H9 (cell line): ENCODE measurements at places on chromosomes 7 and 10. TPM values are rescaled to one million over a fixed set of nuclear protein-coding genes. Genes with fewer than 3 reads are reported as not detected.

DNA sequence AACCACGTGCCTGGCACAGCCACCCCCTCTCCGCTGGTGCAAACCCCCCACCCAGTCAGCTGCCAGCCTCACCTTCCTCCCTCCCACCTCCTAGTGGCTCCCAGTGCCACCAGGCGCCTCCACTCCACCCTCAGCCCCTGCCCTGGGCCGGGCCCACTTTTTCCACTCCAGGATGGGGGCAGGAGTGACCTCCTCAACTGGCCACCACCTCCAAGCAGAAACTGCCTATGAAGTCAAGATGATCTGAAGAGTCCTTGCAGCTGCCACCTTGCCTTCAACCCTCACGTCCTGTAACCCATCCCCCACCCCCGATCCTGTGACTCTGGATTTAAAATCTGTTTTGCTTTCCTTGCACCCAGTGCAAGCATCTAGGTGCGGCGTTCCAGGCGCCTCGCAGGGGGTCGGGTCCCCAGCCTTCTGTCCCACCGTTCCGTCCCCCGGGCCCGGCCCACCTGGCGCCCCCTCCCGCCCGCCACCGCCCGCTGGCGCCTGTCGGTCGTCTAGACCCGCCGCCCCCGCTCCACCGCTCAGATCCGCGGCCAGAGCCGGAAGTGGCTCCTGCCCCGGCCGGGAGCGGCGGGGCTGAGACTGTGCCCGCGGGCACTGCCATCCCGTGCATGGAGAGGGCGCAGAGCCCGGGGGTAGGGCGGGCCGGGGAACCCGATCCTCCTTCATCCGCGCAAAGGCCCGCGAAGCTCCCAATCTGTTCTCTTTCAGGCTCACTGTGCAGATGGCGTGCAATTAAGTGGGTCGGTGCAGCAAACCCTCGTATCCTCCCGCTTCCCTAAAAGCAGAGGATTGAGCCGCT is 51.2 kb upstream of the GTF2I start:
- peak overlapping the region; percentile 43 for H3K4me3 ChIP-seq
- H3K27ac ChIP-seq = no peak overlapping the region
- H3K36me3 ChIP-seq = peaks cover 2% of the 10 kb centered on the region; the same call in 1 of the 3 replicates
- no peaks in the 10 kb centered on the region for H3K27me3 ChIP-seq
- H3K4me1 ChIP-seq = no peaks in the 10 kb centered on the region; the same call in 1 of the 2 replicates
- DNase-seq = peak; percentile 58

- H3K27me3 ChIP-seq = no peaks in the 10 kb centered on the region
- H3K27ac ChIP-seq = no peak overlapping the region
- H3K4me3 ChIP-seq = no peak overlapping the region
- no peaks in the 10 kb centered on the region for H3K4me1 ChIP-seq
- DNase-seq = no peak
These were observed 67.8 kb upstream of the ATP6V0A4 start for GRCh38 chr7:138865843-138866242.

SLC26A3 gene
- not detected in 2 replicates for total RNA-seq

GRCh38 chr7:26278770-26279169 is 12.9 kb upstream of the SNX10 start:
- no peaks in the 10 kb centered on the region for H3K36me3 ChIP-seq
- no peaks in the 10 kb centered on the region for H3K4me1 ChIP-seq
- H3K27me3 ChIP-seq = no peaks in the 10 kb centered on the region
- no peak overlapping the region for H3K27ac ChIP-seq
- no peak for DNase-seq

NDUFB2 gene
- total RNA-seq = 177 and 185 TPM in 2 replicates

- H3K4me3 ChIP-seq = no peak overlapping the region
- H3K27me3 ChIP-seq = no peaks in the 10 kb centered on the region
- DNase-seq = no peak
- H3K27ac ChIP-seq = no peak overlapping the region
These were observed 46.0 kb upstream of the CDK13 start for GRCh38 chr7:39904077-39904486.

RPEL1 gene
- total RNA-seq = 0.13 TPM in 1 of 2 replicates, not detected in the other

DNA sequence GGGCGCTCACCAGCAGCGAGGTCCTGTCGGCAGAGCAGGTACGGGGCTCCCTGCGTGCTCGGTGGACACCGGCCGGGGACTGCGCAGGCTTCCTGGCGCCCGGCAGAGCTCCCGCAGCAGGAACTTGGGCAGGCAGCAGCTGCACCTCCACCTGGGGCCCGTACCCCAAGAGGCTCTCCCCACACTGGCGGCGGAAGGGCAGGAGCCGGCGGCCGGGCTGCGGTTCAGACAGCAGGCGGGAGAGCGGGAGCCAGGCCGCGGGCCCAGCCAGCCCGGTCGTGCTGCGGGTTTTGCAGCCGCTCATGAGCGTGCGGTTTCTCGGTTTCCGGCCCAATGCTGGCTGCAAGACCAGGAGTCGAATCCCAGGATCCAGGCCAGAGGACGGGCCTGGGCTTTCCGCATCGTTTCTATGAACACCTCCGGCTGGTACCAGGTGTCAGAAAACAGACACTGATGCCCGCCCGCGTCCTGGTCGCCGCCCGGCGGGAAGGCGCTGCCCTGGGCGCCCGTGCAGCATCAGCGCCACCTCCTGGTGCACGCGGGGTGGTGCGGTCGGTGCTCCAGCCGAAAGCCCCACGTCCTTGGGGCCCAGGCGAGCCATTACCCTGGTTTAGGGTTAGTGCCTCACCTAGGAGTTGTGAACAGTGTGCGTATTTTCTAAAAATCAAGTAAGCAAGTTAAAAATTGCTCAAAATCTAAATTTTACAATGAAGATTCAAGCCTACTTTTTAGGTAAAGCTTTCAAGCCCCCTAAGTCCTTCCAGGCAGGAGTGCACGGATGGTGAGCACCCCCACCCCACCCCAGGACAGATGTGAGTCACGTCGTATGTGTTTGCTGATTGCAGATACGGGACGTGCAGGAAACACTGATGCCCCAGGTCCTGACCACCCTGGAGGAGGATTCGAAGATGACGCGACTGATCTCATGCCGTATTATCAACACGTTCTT is 47.4 kb upstream of the PRKAR1B start:
- no peaks in the 10 kb centered on the region for H3K27me3 ChIP-seq
- peaks cover 17% of the 10 kb centered on the region for H3K36me3 ChIP-seq
- peak; percentile 81 for DNase-seq
- H3K4me1 ChIP-seq = no peaks in the 10 kb centered on the region
- no peak overlapping the region for H3K4me3 ChIP-seq
- no peak overlapping the region for H3K27ac ChIP-seq

GRCh38 chr7:2202901-2203765 is 29.6 kb downstream of the MAD1L1 start:
- H3K27ac ChIP-seq = no peak overlapping the region
- DNase-seq = no peak
- no peaks in the 10 kb centered on the region for H3K4me1 ChIP-seq
- H3K36me3 ChIP-seq = peaks cover 38% of the 10 kb centered on the region

STEAP2 gene
- total RNA-seq = 6.6 and 6.7 TPM in 2 replicates

CHST12 gene
- 18.4 and 19.3 TPM in 2 replicates for total RNA-seq

IRF5 gene
- 0.70 and 0.74 TPM in 2 replicates for total RNA-seq

GRCh38 chr10:36114141-36114540 is 472.0 kb upstream of the FZD8 start:
- no peak overlapping the region for H3K4me3 ChIP-seq
- no peaks in the 10 kb centered on the region for H3K4me1 ChIP-seq
- no peak for DNase-seq
- H3K36me3 ChIP-seq = no peaks in the 10 kb centered on the region
- H3K27ac ChIP-seq = no peak overlapping the region

FBXL13 gene
- total RNA-seq = 3.8 and 4.4 TPM in 2 replicates

- no peak overlapping the region for H3K4me3 ChIP-seq
- H3K27ac ChIP-seq = no peak overlapping the region
- no peaks in the 10 kb centered on the region for H3K4me1 ChIP-seq
- no peaks in the 10 kb centered on the region for H3K36me3 ChIP-seq
- H3K27me3 ChIP-seq = no peaks in the 10 kb centered on the region
These were observed 31.2 kb downstream of the OSBPL3 start for GRCh38 chr7:24948739-24949138.

GRCh38 chr7:137996871-137997270 is 5.0 kb downstream of the CREB3L2 start:
- DNase-seq = no peak
- H3K27ac ChIP-seq = no peak overlapping the region
- no peak overlapping the region for H3K4me3 ChIP-seq

DNA sequence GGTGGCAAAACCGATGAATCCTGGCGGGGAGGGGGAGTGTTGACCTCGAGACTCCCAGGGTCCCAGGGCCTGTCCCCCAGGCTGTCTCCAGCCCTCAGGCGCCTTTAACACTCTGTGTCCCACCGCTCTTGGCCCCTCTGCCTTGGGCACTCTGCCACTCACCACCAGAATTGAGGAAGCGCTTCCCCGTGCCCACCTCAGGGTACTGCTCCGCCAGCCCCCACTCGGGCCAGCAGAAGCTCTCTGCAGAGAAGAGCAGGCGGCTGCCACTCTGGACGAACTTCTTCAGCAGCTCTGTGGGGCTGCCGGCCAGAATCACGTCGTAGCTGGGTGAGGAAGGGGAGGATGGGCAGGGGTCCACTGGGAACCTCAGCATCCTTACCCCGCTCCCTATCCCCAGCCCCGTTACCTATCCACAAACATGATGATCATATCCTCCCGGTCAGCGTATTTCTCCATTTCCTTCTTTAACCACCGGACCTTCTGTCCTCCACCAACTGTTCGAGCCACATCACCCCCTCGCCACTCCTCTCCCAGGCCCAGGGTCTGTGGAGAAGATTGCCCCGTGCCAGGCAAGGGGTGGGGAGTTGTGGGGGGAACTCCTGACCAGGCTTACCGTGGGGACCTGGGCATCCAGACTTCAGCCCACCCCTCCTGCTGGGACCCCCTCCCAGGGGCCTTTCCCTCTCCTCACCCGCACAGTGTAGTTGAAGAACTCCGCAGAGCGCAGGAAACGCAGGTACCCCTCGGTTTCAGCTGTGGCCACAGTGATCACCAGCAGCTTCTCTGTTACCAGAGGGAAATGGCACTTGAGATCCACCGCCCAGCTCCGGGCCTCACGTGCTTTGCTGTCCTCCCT is 1.2 kb downstream of the PLOD3 start:
- no peak for DNase-seq
- no peak overlapping the region for H3K27ac ChIP-seq
- H3K4me3 ChIP-seq = peak overlapping the region; percentile 99
- 0 out of 2 replicates have a peak, but pooled peaks cover 3% of the 10 kb centered on the region for H3K4me1 ChIP-seq

GRCh38 chr10:129394518-129395328 is 72.3 kb upstream of the MGMT start:
- peak overlapping the region; percentile 62; the same call in 2 of the 3 replicates for H3K4me3 ChIP-seq
- no peaks in the 10 kb centered on the region for H3K36me3 ChIP-seq
- no peaks in the 10 kb centered on the region for H3K27me3 ChIP-seq
- H3K27ac ChIP-seq = no peak overlapping the region

GRCh38 chr10:88989824-88990383 is 694 bp upstream of the FAS start:
- no peak overlapping the region for H3K27ac ChIP-seq
- no peaks in the 10 kb centered on the region for H3K4me1 ChIP-seq
- peak overlapping the region; percentile 86 for H3K4me3 ChIP-seq
- no peaks in the 10 kb centered on the region; the same call in 2 of the 3 replicates for H3K36me3 ChIP-seq

- H3K4me3 ChIP-seq = no peak overlapping the region
- no peaks in the 10 kb centered on the region for H3K4me1 ChIP-seq
- no peaks in the 10 kb centered on the region for H3K27me3 ChIP-seq
These were observed 282.4 kb downstream of the EXOC4 start for GRCh38 chr7:133535308-133535707.

GRCh38 chr10:14904316-14904732 is 25.7 kb downstream of the SUV39H2 start:
- no peak overlapping the region for H3K27ac ChIP-seq
- no peak overlapping the region for H3K4me3 ChIP-seq
- no peaks in the 10 kb centered on the region for H3K27me3 ChIP-seq

GIMAP4 gene
- not detected in 2 replicates for total RNA-seq

GRCh38 chr10:118746246-118746645 is 8.5 kb downstream of the CACUL1 start:
- peaks cover 21% of the 10 kb centered on the region; the same call in 1 of the 2 replicates for H3K36me3 ChIP-seq
- no peaks in the 10 kb centered on the region for H3K27me3 ChIP-seq
- no peak overlapping the region; the same call in 2 of the 3 replicates for H3K4me3 ChIP-seq
- no peak overlapping the region for H3K27ac ChIP-seq
- H3K4me1 ChIP-seq = no peaks in the 10 kb centered on the region

SLC16A12 gene
- 0.77 and 0.88 TPM in 2 replicates for total RNA-seq

DNA sequence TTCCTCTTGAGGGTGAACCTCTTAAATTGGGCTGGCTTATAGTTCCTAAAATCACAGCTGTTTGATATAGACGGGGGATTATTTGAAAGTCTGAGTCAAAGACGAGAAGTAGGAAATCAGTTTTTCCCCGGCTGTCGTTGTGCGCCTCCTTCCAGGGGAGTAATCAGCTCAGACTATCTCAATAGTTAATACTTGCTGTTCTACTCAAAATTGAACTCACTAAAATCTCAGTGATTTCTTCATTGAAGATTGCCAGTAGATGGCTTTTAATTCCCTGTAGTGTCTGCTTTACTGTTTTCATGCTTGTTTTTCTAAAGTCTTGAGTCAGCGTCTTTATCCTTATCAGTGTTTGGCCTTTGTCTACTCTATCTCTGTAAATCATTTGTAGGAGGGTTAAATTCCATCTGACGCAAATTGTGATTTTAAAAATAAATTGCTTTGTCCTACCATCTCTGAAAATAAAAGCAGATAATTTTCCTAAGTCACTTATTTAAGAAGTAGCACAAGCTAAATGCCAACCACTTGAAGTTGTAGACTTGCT is 47.3 kb downstream of the CNNM2 start:
- H3K4me3 ChIP-seq = no peak overlapping the region
- H3K27ac ChIP-seq = no peak overlapping the region
- no peaks in the 10 kb centered on the region for H3K36me3 ChIP-seq
- no peaks in the 10 kb centered on the region for H3K27me3 ChIP-seq
- H3K4me1 ChIP-seq = no peaks in the 10 kb centered on the region

DNA sequence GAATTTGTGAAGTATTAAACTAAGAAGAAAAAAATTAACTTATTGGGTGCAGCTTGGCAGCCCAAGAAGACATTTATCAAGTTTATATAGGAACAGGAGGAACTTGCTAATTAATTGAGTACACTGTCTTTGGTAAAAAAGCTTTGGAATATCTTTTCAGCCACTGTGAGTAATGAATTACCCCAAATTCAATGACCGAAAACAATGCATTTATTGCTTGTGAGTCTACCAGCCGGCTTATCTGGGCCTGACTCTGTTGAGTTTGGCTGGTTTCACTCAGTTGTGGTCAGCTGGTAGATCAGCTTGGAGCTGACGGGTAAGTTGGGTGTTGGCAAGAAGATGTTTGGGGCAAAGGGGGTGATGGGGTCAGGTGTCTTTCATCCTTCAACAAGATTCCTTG is 11.6 kb downstream of the GNG11 start:
- no peak overlapping the region for H3K4me3 ChIP-seq
- H3K4me1 ChIP-seq = no peaks in the 10 kb centered on the region
- H3K27me3 ChIP-seq = no peaks in the 10 kb centered on the region
- no peaks in the 10 kb centered on the region for H3K36me3 ChIP-seq
- no peak overlapping the region for H3K27ac ChIP-seq
